Right ventricle myocardium superior (tissue), 1 donor: ENCODE measurements at places on chromosomes 5 and 9.

DNA sequence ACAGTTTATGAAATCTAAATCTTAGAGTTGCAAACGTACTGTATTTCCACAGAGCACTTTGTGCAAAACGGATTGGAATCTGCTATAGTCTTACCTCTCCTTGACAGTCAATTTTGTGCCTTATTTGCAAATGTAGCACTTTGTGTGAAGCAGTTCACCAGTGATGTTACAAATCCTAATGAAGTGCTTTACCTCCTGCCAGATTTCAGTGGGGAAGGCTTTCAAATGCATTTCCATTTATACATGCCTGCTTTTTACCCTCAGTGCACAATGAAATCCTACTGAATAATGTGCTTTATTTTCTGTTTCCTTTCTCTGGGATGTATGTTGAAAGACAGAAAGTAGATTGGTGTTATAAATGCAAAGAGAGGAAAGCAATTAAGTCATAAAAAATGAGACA lies 2141.6 kb upstream of the C9orf72 start:
- DNase-seq = no peak

DNA sequence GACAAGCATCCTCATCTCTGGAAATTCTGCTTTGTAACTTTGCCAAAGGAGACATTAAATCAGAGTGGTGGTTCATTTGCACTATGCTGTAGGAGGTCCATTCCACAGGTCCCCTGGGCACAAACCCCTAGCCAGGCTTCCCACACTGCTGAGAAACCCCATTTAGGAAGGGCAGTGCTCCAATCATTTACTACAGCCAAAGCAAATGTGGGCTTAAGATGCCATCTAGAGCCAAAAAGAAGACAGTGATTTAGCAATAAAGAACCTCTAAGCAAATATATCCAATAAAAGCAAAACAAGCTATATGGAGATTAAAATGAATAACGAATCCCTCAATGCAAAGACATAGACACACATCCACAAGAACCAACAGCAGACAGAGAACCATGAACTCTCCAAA lies 129.0 kb upstream of the ALDH1B1 start:
- DNase-seq = no peak

- no peak for DNase-seq
Observed at GRCh38 chr9:122546196-122546595, 6.7 kb upstream of the OR1N2 start.

- DNase-seq = no peak
Observed at GRCh38 chr9:72305707-72306106, 59.3 kb downstream of the ZFAND5 start.

GRCh38 chr5:179793468-179794139 lies at the start of gene LTC4S:
LTC4S (plus strand) TSS chr5:179793986; CDS start chr5:179794081, 95 bp downstream.
- peak; percentile 93 for DNase-seq

- no peak for DNase-seq
Observed at GRCh38 chr9:78363221-78363620, 66.3 kb downstream of the PSAT1 start.

GRCh38 chr5:135750506-135750905 lies 84.0 kb upstream of the SLC25A48 start:
- no peak for DNase-seq

- no peak for DNase-seq
Observed at GRCh38 chr5:179772351-179772750, 21.4 kb upstream of the LTC4S start.

- no peak for DNase-seq
Observed at GRCh38 chr9:132745756-132746709, 75.8 kb downstream of the GTF3C4 start.

GRCh38 chr5:133854554-133854953 lies 113.9 kb downstream of the C5orf15 start:
- no peak for DNase-seq

- no peak for DNase-seq
Observed at GRCh38 chr5:140225396-140225795, 50.4 kb downstream of the CYSTM1 start.

GRCh38 chr5:127555826-127556225 lies 38.4 kb downstream of the PRRC1 start:
- DNase-seq = no peak
